Activated T-cell treated with anti-CD3 and anti-CD28 coated beads for 1 hour (primary cell): ENCODE measurements at places on chromosomes 1 and 21.

DNA sequence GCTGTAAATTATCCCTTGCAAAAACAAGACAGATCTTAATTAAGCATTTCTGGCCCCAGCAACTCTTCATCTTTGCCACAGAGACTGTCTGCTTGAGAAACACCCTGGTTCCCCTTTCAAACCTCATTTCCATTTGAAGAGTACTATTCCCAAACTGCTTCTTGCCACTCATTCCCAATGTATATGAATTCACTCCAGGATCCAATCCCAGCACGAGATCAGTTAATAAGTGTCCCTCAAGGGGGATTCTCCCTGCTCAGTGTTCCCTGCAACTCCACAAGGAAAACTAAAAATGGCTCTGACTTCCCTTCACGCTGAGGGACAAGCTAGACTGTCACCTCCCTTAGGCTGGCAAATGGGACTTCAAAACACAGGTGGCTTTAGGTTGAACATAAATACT, 173.2 kb downstream of the SIPA1L2 start:
- no peak for DNase-seq

- no peak for DNase-seq
Observed at GRCh38 chr1:115332813-115333608, 5.0 kb downstream of the NGF start.

DNA sequence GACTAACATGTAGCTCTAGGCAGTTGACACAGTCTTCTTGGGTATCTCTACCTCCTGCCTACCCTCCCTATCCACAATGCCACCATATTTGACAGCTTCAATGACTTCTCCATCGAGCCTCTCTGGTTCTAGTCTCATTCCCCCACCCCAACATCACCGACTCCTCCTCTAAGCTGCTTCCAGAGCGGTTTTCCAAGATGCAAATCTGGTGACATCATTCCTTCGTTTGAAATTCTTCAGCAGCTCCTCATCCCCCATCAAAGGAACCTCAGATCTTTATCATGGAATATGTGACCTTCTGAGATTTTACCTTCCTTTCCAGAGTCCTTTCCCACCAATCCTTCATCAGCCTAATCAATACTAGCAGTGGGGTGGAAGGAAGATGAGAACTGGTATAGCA, 352.4 kb upstream of the RUNX1 start:
- no peak for DNase-seq

DNA sequence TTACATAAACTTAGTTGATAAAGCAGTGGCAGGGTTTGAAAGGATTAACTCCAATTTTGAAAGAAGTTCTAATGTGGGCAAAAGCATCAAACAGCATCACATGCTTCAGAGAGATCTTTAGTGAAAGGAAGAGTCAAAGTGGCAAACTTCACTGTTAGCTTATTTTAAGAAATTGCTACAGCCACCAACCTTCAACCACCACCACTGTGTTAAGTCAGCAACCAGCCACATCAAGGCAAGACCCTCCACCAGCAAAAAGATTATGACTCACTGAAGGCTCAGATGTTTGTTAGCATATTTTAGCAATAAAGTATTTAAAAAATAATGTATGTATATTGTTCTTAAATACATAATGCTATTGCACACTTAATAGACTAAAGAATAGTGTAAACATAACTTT, 21.3 kb upstream of the MAGI3 start:
- no peak for DNase-seq

- no peak for DNase-seq
Observed at GRCh38 chr1:53130598-53130877, 11.9 kb downstream of the SLC1A7 start.

GRCh38 chr21:42219606-42220137, 732 bp downstream of the ABCG1 start:
- DNase-seq = no peak

DNA sequence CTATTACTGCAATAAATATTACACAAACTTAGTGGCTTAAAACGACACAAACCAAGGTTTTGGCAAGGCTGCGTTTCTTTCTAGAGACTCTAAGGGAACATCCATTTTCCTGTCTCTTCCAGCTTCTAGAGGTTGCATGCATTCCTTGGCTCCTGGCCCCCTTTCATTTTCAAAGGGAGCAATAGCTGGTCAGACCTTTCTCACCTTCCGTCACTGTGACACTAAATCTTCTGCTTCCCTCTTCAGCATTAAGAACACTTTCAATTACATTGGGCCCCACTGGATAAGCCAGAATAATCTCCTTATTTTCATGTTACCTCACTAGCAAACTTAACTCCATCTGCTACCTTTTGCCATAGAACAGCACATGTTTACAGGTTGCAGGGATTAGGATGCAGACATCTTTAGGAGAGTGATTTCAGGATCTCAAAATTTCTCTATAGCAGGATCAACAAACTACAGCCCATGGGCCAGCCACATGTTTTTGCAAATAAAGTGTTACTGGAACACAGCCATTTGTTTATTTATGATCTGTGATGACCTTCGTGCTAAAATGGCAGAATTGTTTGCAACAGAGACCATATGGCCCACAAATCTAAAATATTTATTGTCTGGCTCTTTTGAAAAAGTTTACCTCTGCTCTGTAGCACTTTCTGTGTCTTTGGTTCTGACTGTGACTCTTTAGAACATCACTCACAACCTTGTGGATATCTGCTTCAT, 221.5 kb upstream of the SGIP1 start:
- DNase-seq = no peak

DNA sequence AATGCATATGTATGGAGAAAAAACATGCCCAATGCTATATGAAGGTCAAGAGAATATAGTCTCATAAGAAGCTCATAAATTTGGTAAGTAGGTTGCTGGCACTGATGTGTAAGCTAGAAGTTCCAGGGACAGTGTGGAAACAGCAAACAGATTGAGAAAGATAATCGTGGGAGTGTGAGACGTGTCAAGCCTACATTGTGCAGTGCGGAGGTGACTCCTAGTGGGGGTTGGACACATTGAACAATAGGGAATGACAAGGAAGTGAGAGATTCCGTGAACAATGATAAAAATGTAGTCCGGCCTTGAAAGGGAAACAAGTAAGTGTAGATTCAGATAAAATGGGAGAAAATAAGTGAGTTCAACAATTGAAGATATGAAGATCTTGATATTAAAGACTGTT, 788.4 kb upstream of the PRMT6 start:
- no peak for DNase-seq

DNA sequence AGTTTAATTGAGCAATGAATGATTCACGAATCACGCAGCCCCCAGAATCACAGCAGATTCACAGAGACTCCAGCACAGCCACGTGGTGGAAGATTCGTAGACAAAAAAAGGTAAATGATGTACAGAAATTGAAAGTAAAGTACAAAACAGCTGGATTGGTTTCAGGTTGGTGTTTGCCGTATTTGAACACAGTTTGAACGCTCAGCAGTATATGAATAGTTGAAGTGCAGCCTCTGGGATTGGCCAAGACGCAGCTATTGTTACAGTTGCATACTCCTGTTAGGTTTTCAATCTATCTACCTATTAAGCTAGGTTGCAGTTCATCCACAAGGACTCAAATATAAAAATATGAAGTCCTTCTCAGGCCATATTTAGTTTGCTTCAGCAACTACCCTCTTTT, 3.1 kb upstream of the MRPL55 start:
- no peak for DNase-seq

DNA sequence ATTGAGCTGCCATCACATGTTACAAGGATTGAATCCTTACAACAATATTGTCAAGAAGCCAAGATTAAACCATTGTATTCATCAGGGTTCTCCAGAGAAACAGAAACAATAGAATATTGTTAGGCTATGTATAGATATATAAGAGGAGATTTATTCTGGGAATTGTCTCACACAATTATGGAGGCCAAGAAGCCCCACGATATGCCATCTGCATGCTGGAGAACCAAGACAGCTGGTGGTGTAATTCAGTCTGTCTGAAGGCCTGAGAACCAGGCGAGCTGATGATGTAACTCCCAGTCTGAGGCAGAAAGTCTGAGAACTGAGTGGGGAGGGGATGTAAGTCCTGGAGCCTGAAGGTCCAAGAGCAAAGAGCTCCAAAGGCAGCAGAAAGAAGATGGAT, 14.5 kb upstream of the TTF2 start:
- no peak for DNase-seq

GRCh38 chr1:12556368-12556930, 61.6 kb downstream of the DHRS3 start:
- no peak for DNase-seq

GRCh38 chr1:208541225-208541855, 297.2 kb upstream of the PLXNA2 start:
- no peak for DNase-seq

- no peak for DNase-seq
Observed at GRCh38 chr1:203742436-203742835, 22.5 kb upstream of the LAX1 start.

DNA sequence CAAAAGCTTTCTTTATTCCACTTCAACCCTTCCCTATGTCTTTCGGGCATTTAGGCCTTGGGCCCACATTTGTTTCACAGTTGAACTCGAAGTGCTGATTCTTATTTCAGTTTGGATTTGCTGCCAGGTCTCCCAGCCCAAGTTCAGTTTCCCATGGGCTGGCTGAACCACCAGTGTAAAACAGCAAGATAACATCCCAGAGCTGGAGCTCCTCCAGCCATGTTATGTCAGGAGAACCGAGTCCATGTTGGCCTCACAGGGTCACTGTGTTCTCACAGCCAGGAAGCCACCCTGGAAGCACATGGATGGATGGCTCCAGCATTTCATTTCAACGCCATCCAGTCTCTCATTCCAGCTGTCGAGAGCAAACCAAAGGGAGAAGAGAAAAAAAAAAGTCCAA, 45.2 kb upstream of the RXRG start:
- no peak for DNase-seq

GRCh38 chr1:7558041-7558461, 213.0 kb upstream of the VAMP3 start:
- no peak for DNase-seq

GRCh38 chr1:97893844-97894243, 27.0 kb downstream of the DPYD start:
- DNase-seq = no peak

DNA sequence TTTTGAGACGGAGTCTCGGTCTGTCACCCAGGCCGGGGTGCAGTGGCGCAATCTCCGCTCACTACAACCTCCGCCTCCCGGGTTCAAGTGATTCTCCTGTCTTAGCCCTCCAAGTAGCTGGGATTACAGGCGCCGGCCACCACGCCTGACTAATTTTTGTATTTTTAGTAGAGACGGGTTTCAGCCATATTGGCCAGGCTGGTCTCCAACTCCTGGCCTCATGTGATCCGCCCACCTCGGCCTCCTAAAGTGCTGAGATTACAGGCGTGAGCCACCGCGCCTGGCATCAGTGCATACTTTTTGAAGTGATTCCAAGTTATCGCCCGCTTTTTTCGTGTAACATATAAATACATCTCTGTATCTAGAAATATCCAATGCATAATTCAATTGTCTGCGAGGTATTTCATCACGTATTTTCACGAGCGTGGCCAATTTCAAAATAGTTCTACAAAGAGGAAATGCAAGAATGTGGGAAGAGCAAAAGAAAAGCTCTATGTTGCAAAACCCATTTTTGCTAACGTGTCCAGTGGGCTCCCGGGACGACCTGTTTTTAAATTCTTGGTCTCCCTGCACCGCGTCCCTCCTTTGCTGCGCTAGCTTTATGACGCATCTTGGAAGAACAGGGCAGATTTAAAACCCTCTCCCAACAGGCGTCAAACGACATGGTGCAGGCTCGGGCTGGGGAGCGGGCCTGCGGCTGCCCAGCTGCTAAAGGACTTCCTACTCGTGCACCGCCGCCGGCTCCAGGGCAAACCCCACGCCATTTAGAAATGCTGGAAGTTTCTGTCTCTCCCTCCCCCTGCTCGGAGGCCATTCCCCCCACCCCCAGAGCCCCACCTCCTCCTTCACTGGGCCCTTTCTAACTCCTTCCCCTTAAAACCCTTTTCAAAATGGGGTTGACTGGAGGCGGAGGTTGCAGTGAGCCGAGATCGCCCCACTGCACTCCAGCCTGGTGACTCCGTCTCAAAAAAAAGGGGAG, 923 bp upstream of the IFNGR2 start:
- no peak for DNase-seq

DNA sequence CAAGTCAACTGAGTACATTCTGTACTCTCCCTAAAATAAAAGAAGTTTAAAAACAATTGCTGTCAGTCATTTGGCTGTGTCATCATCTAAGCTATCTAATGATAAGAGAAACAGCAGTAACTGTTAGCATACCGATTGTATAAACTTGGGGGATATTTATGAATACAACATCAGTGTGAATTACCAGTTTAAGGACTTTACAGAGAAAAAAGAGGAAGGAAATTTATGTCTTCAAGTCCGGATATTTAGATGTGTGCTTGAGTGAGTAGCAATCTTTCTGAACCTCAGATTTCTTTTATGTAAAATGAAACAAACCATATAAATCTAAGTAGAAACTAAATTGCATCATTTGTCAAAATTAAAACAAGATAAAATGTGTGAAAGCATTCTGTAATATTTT, 1557.0 kb downstream of the MRPL39 start:
- no peak for DNase-seq

DNA sequence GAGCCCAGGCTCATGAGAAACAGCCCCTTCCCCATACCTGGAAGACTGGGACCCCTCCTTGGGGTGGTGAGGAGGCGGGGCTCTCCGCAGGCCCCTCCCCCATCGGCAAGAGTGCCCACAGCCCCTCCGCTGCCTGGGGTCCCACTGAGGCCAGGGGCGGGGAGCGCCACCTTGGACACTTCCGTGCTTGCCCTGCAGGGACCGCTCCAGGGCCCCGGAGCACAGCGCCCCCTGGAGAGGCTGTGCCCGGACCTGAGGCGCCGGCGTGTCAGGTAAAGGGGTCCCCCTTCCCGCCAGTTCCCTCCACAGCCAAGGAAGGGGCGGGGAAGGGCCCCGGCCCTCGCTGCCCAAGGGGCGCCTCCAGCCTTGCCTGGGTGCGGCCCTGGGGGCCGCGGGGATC, 21.5 kb downstream of the INAVA start:
- no peak for DNase-seq

GRCh38 chr1:246157516-246157915, 349.6 kb downstream of the SMYD3 start:
- DNase-seq = no peak

- no peak for DNase-seq
Observed at GRCh38 chr1:47906009-47906432, 91.2 kb downstream of the TRABD2B start.

- no peak for DNase-seq
Observed at GRCh38 chr1:19257178-19257914, 5.7 kb downstream of the MRTO4 start.

- DNase-seq = no peak
Observed at GRCh38 chr1:47712596-47713299, 274.9 kb downstream of the FOXD2 start.

DNA sequence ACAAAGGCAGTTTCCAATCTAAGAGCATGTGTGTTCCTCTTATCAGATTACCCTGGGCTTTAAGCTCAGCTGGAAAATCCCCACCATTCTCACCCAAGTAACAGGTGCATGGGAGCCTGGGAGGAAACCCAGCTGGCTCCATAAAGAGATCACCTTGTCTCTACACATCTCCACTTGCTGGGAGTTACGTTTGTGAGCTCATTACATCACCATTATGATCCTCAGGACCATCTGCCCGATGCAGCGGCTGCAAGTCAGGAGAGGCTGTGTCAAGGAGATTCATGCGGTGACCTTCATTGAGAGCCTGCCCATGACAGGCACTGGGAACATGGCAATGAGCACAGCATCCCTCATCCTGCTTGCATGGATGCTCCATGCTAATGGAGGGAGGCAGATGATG, 618.0 kb downstream of the NPHP4 start:
- DNase-seq = no peak

GRCh38 chr1:86061551-86061990, 95.0 kb downstream of the COL24A1 start:
- no peak for DNase-seq
